ENCODE measurements at places on chromosomes 12 and 14.

DNA sequence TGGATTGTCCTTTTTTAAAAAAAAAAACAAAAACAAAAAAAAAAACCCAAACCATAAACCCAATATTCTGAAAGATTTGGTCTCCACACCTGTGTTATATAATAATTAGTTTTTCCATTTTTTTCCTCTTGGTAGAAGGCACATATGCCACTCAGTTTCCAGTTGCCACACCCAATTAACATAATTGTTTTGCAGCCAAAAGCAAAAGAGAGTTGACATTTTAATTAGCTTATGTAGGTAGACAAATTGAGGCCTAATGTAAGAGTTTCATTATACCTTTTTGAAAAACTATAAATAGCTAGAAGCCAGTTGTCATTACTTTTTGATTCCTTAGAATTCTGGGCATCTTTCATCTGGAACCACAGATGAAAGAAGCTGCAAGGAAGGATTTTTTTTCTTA, 21.0 kb downstream of the PTPN11 start:
- no peak overlapping the region for H3K4me3 ChIP-seq
- peaks cover 8% of the 10 kb centered on the region for H3K4me1 ChIP-seq
- H3K27me3 ChIP-seq: no peaks in the 10 kb centered on the region
- no peak for DNase-seq
- H3K27ac ChIP-seq: no peak overlapping the region

DNA sequence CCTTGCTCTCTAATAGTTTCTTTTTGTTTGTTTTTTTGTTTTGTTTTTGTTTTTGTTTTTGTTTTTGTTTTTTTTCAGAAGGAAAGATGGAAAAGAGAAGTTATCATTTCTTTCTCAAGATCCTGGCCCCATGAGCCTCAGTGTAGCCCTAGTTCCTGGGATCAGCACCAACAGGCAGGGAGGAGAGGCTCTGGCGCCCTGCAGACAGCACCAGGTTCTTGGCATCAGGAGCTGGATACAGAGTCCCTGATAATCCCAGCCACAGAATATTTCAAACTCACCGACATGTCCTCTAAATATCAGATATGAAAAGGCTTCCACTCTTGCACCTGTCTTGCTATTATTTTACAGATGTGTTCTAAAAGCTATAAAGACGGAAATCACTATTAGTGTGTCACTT, 52.7 kb downstream of the FOXN3 start:
- no peak for DNase-seq
- no peaks in the 10 kb centered on the region for H3K36me3 ChIP-seq
- no peak overlapping the region for H3K27ac ChIP-seq
- no peaks in the 10 kb centered on the region for H3K27me3 ChIP-seq
- no peak overlapping the region for H3K4me3 ChIP-seq
- no peaks in the 10 kb centered on the region for H3K4me1 ChIP-seq

GRCh38 chr12:116878567-116879508, 2.4 kb downstream of the HRK start:
- peaks cover 33% of the 10 kb centered on the region for H3K4me1 ChIP-seq
- peak overlapping the region; percentile 8 for H3K4me3 ChIP-seq
- DNase-seq: no peak
- no peak overlapping the region for H3K27ac ChIP-seq
- no peaks in the 10 kb centered on the region for H3K36me3 ChIP-seq

DNA sequence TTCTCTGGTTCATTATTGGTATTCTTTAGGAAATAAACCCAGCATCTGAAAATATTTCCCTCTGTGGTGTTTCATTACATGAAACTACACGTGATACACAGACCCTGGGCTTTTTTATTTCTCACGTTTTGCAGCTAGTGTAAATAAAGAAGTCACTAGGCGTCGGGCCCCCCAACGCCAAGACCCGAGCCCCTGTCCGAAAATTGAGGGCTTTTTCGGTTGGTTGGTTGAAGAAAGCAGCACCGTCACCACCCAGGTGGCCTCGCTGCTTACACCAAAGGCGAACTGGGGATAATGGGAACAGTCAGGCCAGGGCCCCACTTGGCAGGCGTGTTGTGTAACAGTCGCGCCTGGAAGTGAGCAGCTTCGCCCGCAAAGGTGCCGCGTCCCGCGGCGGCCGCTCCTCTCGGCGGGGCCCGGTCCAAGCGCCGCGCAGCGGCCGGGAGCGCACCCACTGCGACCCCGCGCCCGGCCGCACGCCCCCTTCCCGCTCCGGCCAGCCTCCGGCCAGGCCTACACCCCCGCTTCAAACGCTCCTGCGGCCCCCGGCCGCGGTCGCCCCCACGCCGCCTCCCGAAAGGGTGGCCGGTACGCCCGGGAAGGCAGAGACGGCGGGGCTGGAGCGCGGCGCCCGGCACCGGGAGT, 1.2 kb downstream of the DUSP16 start:
- peak overlapping the region; percentile 97 for H3K27ac ChIP-seq
- H3K4me3 ChIP-seq: peak overlapping the region; percentile 99
- peaks cover 15% of the 10 kb centered on the region for H3K4me1 ChIP-seq
- no peaks in the 10 kb centered on the region for H3K36me3 ChIP-seq
- H3K27me3 ChIP-seq: no peaks in the 10 kb centered on the region

DNA sequence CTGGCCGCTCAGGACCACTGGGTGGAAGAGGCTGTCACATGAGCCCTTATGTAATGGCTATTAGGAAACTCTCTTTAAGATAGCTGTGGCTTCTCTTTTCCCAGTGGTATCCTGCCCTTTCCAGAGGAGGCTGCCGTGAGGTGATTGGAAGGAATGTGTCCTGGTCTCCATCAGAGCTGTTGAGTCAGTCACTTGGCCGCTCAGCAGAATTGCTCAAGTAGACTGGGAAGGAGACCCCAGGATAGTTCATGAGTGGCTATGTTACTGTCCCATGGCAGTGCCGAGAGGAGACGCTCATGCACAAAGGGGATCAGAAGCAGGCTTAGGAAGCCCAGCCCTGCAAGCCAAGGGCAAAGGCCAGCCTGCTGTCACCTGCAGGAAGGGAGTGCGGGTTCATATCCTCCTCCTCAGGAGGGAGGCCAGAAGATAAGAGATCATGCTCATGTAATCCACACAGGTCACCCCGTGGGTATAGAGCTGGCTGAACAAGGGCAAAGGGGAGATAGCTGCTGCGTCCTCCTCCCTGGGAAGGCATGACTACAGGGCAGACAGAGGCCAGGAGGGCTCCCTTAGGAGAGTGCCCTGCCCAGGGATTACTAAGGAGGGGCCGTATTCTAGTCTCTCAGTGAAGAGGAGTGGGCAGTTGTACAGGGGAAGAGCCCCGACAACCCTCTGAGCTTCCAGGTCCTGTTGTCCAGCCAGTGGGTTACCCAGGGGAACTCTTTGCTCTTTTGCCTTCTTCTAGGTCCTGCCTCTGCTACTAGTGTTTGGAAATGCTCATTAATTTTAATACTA, 137.0 kb upstream of the MAX start:
- peaks cover 9% of the 10 kb centered on the region for H3K4me1 ChIP-seq
- no peak for DNase-seq
- H3K27me3 ChIP-seq: no peaks in the 10 kb centered on the region

- H3K27ac ChIP-seq: no peak overlapping the region
- no peaks in the 10 kb centered on the region for H3K36me3 ChIP-seq
- no peak for DNase-seq
- H3K27me3 ChIP-seq: peaks cover 46% of the 10 kb centered on the region
Measured at GRCh38 chr12:113479590-113480335, 8.1 kb upstream of the LHX5 start.

DNA sequence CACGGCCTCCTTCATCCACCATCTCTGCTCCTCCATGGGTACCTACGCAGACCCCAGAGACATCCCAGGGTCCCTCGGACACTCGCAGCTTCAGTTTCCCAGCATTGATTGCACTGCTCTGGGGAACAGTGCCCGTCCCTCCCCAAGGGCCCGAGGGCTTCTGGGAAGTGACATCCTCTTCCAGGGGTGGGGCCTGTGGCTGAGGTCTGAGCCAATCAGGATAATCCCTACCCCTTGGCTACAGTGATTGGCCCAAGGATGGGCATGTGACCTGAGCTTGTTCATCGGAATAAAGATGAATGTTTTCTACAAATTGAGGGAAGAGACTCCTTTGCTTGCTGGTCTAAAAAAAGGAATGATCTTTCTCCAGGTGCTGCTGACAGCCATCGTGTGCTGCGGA, 37.3 kb upstream of the MYL2 start:
- peaks cover 47% of the 10 kb centered on the region for H3K27me3 ChIP-seq
- no peak overlapping the region for H3K27ac ChIP-seq
- no peaks in the 10 kb centered on the region for H3K4me1 ChIP-seq
- H3K4me3 ChIP-seq: no peak overlapping the region
- no peaks in the 10 kb centered on the region for H3K36me3 ChIP-seq

DNA sequence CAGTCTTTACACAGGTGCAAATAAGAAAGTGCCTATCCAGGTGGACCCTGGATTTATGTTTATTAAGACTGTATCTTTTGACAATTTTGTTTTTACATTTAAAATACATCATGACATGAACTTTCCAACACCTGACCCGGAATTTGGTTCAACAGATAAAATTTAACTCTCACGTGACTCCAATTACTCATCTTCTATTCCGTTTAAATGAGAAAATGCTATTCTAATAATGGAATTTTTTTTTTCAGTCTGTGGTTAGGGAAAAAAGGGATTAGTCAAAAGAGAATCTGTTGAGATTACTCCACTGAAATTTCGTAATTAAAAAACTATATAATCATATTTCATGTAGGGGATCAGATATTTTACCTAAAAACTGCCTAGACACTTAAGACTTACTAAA, 11.1 kb downstream of the VPS37B start:
- H3K36me3 ChIP-seq: no peaks in the 10 kb centered on the region
- no peak for DNase-seq
- H3K27ac ChIP-seq: peak overlapping the region; percentile 16
- peaks cover 37% of the 10 kb centered on the region for H3K4me1 ChIP-seq
- no peak overlapping the region for H3K4me3 ChIP-seq

- H3K4me3 ChIP-seq: no peak overlapping the region
- H3K36me3 ChIP-seq: no peaks in the 10 kb centered on the region
- H3K27ac ChIP-seq: no peak overlapping the region
Measured at GRCh38 chr12:110010853-110011723, 11.9 kb downstream of the ANKRD13A start.

DNA sequence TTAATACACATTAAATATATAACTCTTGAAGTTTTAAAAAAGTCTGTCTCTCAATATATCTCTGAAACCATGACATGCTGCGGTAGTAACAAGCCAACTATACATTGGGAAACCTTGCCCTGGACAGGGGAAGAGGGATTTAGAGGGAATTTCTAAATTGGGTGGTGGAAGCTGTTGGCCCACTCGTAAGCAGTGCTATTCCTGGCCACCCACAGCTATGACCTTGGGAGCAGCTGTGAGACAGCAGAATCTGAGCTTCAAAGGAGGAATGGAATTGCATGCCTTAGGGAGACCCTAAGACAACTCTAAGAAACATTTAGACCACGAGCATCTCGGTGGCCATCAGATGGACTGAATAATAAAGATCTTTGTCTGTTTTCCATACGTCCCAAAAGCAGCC, 15.8 kb upstream of the GCH1 start:
- H3K27me3 ChIP-seq: no peaks in the 10 kb centered on the region
- H3K27ac ChIP-seq: no peak overlapping the region
- no peak overlapping the region for H3K4me3 ChIP-seq
- H3K36me3 ChIP-seq: no peaks in the 10 kb centered on the region

GRCh38 chr12:102954134-102954533, 3.3 kb upstream of the ASCL1 start:
- peaks cover 100% of the 10 kb centered on the region for H3K27me3 ChIP-seq
- DNase-seq: no peak
- no peaks in the 10 kb centered on the region for H3K36me3 ChIP-seq
- no peak overlapping the region for H3K4me3 ChIP-seq
- H3K4me1 ChIP-seq: peaks cover 36% of the 10 kb centered on the region

DNA sequence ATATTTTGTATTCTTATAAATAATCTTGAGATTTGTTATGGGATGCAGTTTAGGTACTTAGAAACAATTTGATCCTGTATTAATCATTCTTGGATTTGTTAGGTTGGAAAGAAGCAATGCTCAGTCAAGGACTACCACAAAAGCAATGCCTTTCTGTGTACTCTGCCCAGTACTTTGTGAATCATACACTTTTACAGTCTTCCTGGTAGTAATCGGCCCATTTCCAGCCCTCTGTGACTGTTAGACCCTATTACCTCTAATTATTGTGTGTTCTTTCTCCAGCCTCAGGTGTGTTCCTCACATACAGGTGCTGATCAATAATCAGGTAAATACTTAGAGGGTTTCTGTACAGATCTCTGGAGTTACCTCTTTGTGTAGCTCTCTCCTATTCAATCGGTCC, 609.0 kb downstream of the KCNH5 start:
- H3K27ac ChIP-seq: no peak overlapping the region
- DNase-seq: no peak

GRCh38 chr12:44225149-44225510, 389.2 kb downstream of the TMEM117 start:
- no peak overlapping the region for H3K27ac ChIP-seq
- H3K27me3 ChIP-seq: no peaks in the 10 kb centered on the region
- no peak for DNase-seq
- no peaks in the 10 kb centered on the region for H3K4me1 ChIP-seq

- H3K4me1 ChIP-seq: no peaks in the 10 kb centered on the region
- no peaks in the 10 kb centered on the region for H3K27me3 ChIP-seq
- DNase-seq: no peak
- H3K27ac ChIP-seq: no peak overlapping the region
- no peak overlapping the region for H3K4me3 ChIP-seq
Measured at GRCh38 chr12:76757694-76758093, 6.2 kb upstream of the ZDHHC17 start.

DNA sequence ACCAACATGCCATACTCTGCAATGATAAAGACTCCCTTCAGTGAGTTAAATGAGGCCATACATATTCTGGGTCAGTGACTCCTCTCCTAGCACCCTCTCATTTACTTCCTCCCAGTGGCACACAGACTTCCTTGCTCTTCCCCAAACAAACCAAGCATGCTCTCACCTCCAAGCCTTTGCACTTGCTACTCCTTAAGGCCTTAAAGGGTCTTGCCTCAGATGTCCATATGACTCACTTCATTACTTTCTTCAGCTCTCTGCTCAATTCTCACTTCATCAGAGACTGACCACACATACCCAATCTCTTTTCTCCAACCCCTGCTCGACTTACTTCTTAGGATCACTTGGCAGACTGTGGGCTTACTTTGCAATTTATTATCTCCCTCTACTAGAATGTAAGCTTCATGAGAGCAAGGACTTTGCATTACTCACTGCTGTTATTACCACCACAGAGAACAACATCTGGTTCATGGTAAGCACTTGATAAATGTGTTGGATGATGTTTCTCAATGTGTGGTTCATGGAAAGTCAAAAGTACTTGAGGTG, 22.8 kb downstream of the DDX24 start:
- H3K27me3 ChIP-seq: no peaks in the 10 kb centered on the region
- no peak overlapping the region for H3K4me3 ChIP-seq
- H3K27ac ChIP-seq: no peak overlapping the region
- peaks cover 26% of the 10 kb centered on the region for H3K36me3 ChIP-seq

DNA sequence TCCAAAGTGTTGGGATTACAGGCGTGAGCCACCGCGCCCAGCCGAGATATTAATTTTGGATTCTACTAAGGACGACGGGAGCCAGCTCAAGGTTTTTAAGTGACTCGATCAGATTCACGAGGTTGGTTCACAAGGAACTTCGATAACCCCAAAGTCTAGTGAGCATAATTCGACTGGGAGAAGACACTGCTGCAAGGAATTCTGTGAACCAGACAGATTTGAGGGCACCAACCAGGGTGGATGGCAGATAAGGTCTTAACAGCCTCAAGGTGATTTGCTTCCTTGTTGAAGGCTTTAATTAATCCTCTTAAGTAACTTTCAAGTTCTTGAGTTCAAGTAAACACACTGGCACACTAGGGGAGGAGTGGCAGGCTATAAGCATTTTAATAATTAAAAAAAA, 1.1 kb upstream of the KLHDC2 start:
- no peaks in the 10 kb centered on the region for H3K27me3 ChIP-seq
- no peaks in the 10 kb centered on the region for H3K36me3 ChIP-seq
- H3K4me1 ChIP-seq: peaks cover 19% of the 10 kb centered on the region
- DNase-seq: no peak
